LHCN-M2 (cell line): ENCODE measurements at places on chromosomes 7 and 10.

- DNase-seq = no peak
These were observed 3.4 kb downstream of the DOCK4 start for GRCh38 chr7:112202816-112203215.

DNA sequence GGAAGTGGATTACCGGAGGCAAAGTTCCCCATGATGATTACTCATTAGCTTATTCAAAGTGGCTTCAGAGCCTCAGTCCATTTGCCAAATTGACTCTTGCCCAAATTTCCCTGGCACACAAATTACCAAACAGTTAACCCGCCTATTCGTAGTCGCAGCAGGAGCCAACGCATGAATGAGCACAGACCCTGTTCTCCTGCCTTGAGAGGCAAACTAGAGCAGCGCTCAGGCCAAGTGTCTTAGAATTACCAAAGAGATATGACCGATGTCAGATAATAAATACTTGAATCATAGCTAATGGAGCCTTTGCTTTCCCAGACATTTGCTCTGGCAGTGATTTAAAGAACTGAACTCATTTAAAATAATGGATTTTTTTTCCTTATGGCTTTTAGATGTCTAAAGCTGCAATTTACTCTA is 64.9 kb downstream of the CTTNBP2 start:
- no peak for DNase-seq

GRCh38 chr10:46522295-46523118 is 34.0 kb downstream of the GPRIN2 start:
- DNase-seq = no peak

DNA sequence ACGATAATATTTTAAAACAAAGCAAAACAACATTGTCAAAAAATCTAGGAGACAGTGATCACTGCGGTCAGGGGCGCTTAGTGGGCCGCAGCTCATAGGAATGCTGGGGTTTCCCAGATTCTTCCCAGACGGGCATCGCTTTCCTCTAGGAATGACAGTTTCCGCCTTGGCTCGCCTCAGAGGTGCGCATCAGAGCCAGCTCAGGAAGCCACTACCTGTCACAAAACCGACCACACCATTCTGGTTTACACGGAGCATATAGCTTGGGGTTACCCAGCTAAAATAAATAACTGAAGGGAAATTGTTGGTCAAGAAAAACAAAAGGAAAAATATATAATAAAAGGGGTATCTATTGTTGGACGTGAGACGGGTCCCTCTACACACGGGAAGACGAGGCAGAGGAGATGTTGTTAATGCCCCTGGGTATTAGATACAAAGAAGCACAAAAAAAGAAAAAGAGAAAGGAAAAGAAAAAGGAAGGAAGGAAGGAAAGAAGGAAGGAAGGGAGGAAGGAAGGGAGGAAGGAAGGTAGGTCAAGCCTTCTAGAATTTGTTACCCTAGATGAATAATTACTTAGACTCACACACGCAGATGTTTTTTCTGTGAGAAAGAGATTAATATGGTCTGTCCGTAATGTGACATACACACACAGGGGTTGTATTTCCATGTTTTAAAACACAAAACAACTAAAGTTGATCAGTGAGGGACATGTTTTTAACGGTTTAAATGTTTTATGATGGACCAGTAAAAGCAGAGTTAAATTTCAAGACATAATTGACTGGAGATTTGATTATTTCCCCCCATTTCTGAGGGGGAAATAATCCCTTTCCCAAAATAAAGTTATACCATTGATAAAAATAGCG is 292.4 kb upstream of the NFE2L3 start:
- DNase-seq = no peak

DNA sequence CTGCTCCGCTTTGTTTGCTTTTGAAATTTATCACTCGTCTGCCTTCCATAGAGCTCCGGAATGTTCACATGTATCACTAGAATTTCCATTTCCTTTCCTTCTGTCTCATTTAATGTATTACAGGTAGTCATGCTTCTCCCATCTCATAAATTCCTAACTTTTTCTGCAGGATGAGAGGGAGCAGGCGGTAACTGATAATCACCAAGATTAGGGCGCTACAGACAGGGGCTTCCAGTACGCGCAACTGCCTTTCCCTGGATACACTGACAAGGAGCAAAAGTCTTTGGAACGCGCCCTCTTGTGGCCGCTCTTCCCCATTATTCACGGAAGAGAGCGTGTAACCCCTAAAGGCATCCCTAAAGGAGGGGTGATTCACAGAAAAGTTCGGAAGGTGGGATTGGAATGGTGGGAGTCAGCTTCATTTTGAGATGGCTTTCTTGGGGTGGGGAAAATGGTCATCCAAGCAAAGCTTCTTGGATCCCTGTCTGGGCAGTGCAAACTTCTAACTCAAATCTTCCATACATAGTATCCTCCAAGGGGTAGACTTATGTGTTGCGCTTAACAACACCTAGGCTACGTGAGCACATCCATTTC is 6.5 kb downstream of the INHBA start:
- DNase-seq = peak; percentile 96

DNA sequence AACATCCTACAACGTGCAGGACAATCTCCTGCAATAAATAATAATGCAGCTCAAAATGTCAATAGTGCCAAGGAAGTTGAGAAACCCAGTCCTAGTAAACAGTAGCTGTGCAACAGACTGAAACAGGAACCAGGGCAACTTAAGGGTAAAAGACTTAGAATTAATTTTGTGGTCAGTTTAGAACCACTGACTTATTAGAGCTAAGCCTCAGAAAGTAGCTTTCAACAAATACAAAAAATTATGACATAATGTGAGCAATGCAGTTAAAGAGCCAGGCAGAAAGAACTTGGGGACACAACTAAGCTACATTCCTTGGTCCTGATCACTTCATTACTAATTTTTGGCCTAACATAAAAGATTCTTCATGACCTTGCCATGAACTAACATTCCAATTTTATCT is 195.4 kb downstream of the MACC1 start:
- no peak for DNase-seq

- DNase-seq = peak; percentile 88
These were observed 2.8 kb downstream of the CLCN1 start for GRCh38 chr7:143318661-143319060.

DNA sequence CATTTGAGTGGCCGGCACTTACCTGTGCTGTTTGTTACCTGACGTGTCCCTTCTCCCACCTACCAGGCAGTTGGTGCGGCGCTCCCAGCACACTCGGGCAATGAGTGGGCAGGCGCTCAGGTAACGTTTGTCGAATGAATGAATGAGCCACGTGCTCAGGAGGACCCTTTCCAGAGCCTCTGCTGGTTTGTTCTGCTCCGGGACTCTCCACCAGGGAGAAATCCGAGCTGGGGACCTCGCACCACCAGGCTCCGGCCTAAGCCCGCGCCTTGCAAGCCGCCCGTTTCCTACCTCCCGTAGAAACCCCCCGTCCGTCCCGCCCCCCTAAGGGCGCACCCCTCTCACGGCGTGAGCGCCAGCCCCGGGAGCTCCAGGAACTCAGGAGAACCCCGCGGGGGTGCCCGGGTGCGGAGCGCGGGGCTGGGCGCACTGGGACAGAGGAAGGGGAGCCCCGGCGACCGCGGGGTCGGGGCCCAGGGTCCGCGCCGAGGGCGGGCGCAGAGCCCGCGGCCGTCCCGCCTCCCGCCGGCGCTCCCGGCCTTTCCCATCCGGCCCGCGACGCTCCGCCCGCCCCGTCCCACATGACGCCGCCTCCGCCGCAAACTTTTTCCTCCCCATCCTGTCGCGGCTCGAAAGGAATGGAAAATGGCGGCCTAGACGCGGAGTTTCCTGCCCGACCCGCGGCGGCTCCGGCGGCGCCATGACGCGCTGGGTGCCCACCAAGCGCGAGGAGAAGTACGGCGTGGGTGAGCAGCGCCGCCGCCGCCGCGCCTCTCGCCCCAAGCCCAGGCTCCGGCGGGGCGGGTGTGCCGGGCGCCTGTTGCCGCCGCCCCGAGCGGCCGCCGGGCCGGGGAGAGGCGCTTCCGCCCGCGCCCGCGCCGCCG is at the start of gene DOCK1:
TSS of gene DOCK1 (plus strand) at position 611 of the 884 bp plus-strand sequence. CDS start at position 701, 90 bp downstream.
- peak; percentile 64 for DNase-seq

DNA sequence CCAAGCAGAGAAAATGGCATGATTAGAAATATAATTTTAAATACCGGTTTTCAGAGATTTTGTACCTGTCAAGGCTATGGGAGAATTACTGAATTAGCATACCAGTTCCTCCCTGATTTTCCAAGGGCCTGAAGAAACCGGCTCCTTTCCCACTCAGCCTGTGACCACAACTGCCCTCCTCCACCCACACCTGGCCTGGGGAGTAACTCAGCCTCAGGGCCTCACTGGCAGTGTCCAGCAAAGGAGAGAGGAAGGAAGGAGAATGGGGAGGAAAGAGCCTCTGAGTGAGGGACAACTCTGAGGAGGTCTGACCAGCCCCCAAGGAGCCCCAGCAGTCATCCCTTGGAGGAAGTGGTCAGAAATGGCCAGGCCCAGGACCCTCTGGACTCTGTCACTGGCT is 98.0 kb upstream of the LYZL2 start:
- DNase-seq = no peak

DNA sequence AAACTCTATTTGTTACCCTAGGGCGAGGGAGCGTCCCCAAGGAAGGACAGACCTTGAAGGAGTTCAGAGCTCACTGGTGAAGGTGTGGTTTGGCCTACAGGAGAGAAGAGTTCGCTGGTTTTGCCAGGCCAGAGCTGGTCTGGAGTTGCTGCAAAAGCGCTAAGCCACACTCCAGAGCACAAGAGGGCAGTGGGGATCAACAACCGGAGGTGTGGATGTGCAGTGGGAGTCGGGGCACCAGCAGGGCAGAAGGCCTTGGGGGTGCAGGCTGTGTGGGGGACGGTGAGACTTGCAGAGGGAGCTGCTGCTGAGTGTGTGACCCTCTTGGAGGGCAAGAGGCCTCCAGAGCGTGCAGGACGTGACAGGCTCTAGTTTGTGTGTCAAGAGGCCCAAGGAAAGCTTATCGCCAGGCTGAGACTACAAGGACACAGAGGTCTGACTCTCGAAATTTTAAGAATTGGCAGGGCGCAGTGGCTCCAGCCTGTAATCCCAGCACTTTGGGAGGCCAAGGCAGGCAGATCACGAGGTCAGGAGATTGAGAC is 14.3 kb upstream of the CUL1 start:
- DNase-seq = no peak

GRCh38 chr7:55044791-55045190 is 26.0 kb downstream of the EGFR start:
- no peak for DNase-seq

- DNase-seq = no peak
These were observed 73.7 kb downstream of the ITIH5 start for GRCh38 chr10:7593063-7593462.

DNA sequence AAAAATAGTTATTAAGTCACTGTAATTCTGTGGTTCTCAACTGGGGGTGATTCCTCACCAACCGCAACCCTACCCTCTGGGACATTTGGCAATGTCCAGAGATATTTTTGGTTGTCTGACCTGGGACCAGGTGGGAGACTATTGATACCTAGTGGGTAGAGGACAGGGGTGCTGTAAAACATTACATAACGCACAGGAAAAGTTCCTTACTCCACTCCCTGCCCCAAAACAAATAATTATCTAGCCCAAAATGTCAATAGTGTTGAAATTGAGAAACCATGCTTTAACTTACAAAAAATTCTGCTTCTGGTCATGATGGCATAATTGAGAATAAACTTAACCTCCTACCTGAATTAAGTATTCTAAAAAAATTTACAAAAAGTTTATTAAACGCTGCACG is 177.7 kb upstream of the FEZF1 start:
- DNase-seq = no peak

DNA sequence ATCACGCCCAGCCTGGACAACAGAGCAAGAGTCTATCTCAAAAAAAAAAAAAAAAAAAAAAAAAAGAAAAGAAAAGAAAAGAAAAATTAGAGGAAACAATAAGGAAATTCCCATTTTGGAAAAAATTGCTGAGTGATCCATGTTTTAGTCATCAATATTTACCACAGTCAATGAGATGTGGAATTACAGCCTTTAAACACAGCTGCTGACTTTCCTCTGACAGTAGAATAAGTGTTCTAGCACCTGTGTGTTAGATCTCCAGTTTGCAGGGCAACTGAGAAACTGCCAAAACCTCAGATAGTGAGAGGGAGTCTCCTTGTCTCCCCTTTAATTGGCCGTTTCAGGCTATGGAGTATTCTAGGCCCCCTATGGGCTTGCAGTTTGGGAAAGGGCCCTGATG is 520.1 kb downstream of the KCNMA1 start:
- peak; percentile 68 for DNase-seq

- no peak for DNase-seq
These were observed 18.2 kb downstream of the BHLHA15 start for GRCh38 chr7:98229441-98229840.

DNA sequence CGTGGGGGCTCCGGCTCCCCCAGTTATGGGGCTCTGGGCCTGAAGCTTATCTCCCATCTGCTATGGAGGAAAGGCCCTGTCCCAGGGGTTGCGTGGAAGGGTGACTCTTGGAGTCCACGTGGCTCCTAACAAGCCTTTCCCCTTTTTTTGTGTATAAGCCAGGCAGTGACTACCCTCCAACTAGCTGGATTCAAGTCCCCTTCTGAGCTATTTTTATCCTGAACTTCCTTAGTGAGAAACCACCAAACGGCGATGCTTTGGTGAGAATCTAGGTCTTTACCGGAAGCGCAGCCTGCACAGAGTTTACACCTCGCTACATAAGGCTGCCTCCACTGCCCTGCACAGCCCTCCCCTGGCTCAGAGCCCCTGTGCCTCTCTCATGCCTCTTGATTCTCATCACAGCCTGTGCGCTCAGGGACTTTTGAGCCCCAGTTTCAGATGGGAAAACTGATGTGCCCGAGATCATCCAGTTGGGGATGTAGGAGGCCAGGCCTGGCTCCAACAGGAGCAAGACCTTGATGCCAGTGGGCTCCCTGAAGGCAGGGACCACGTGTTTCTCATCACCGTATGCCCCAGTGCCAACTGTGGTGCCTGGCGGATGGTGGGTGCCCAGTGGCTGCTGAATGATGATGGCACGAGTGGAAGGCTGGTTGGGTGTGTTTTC is 102.3 kb upstream of the PPIF start:
- DNase-seq = no peak

DNA sequence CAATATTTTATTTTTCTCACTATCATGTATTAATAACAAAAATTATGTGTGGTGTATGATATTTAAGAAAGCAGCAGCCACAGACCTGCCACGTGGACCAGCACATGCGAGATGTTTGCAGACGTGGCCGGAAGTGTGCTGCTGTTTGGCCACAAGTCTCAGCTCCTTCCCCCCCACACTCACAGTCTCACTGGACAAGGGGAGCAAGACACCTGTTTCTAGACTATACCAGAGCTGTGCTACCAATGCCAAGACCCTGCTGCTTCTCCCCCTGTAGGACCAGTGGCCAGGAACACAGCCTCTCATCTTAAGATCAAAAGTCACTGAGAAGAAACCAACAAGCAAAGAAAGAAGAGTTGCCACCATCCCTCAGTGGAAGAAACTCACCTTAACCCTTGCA is 258.9 kb upstream of the PPP2R2D start:
- DNase-seq = no peak

DNA sequence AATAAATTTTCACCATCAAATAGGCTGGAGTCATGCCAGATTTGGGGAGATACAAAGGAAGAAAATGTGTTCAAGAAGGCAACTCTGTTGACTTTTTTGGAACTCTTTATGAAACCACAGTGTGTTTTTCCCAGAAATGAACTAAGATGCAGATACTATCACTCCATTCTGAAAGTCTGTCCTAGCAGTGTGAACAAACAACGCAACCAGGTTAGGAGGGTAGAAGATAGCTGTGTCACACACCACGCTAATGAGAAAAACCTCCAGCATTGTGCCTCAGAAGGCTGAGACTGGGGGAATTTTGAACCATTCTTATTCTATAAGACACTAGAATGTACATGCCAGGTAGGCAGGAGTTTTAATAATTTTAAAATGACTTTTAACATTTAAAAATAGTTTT is 15.9 kb upstream of the ATP6V0A4 start:
- DNase-seq = no peak

- peak; percentile 53 for DNase-seq
These were observed 31.1 kb downstream of the PCGF5 start for GRCh38 chr10:91251430-91252056.

GRCh38 chr7:29318853-29319718 is 124.5 kb downstream of the CHN2 start:
- DNase-seq = no peak
